ENCODE measurements at places on chromosomes 7 and 10.

- no peak for DNase-seq
These were observed 157.2 kb downstream of the CHRM2 start for GRCh38 chr7:137025469-137026175.

DNA sequence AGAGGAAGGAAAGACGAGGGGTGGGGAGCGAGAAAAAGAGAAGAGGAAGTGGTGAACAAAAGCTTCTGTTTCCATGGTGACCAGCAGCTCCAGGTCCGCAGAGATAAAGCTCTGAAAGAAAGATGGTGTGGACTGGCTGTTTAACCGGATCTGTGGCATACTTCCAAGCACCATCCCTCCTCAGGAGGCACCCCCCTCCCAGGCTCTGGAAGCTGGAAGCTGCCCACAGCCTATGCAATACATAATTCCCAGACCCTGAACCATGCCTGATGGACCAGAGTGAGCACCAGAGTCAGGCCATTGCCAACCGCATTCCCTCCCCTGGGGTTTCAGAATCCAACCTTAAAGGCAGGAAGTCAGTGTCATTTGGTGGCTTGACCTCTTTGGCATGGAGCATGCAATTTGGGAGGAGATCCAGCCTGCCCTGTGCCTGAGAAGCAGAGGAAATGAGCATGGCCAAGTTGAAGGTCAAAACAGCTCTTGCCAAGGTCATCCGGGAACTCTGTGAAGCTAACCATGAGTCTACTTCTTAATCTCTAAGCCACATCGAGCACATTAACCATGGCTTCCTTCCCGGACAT lies 22.2 kb upstream of the CPXM2 start:
- no peak for DNase-seq

DNA sequence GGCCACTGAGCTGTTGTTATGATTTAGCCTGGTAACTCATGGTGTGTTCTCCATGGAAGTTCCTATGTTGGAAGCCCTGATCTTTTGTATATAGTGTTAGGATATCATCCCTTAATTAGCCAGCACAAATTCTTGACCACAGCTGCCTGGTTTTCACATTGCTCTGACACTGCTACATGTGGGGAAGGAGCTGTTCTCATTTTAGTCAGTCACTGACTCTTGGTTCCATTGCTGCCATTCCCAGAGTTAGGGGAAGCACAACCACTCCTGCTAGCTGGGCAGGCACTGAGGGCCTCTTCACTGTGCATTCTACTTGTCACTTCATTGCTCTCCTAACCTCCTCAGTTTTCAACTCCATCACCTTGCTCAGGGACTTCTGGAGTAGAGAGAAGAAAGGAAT lies 98.4 kb upstream of the GJD4 start:
- DNase-seq, result no peak

DNA sequence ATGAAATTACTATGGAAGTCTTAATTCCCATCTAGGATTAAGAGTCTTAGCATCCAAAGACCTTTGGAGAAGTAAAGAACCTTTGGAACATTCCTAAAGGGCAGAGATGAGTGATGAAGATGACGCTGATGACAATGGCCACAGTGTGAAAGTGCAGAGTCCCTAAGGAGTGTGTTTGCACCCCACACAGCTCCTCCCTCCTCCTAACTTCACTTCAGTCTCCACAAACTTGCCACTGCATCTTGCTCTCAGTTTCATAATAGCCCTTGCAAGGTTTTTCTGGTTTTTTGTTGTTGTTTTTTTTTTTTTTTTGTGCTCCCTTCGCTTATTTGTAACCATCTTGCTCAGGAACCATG lies 117.5 kb upstream of the ANLN start:
- DNase-seq, result no peak

DNA sequence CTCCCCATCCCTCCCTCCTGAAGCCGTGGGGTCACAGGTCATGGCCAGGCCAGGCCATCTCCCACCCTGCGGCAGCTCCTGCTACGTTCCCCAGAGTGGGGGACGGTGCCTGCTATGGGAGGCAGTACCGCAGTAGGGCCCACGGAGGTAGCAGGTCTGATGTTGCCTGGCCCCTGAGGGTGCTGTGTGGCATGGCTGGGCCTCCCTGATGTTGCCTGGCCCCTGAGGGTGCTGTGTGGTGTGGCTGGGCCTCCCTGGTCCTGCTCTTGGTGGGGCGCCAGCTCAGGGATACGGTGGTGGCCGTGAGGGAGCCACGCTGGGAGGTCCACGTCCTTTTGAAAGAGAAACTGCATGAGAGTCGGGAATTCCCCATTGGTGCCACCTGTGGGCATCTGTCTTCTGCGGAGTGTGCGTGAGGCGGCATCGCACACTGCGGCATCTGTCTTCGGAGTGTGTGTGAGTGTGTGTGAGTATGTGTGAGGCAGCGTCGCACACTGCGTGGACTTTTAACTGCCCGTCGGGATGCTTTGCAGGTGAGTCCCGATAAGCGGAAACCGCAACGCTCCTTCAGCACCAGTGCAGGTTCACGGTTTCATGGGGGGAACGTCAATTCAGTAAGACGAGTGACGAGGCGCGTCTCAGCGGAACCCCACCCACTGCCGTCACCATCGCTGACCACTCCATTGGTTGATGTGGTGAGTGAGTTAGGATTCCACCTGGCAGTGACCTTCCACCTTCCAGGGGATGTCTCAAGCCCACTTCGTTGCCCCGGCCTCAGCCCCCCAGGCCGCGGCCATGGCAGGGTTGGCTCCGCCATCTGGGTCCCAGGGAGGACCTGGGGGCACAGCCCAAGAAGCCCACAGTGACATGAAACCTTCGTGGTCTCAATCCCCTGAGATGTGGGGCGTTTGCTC lies 51.2 kb upstream of the CFAP46 start:
- no peak for DNase-seq

DNA sequence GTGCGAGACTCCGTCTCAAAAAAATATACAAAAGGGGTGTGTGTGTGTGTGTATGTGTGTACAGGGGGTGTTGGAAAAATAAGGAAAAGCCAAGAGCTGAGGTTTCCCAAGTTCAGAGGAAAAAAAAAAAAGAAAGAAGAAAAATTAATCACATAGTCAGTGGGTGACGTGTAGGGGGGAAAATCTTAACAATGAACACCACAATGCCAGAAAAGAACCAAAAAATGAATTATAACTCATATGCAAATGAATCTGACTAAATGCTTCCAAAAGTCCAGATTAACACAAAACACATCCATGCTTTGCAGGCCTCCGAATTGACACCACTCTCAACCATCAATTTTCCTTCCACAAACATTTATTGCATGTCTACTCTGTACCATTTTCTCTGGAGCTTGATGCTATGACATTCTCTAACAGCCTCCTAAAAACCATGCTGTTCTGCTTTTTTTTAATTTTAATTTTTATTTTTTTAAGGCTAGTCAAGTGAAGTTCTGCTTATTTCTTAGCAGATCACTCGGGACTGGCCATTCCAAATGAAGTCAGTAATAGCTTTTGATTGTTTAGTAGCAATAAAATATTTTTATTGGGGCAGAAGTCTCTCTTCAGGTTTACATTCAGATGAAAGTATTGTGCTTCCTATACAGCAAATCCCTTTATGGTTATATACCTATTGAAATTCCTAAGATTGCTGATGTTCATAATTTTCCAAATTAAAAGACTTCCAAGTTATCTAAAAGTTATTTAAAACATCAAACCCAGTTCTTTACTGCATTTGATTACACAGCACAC lies 133.8 kb downstream of the CNOT4 start:
- no peak for DNase-seq

GRCh38 chr10:132883391-132883881 lies 58.9 kb downstream of the CFAP46 start:
- no peak for DNase-seq

GRCh38 chr10:81570878-81571794 lies 303.9 kb upstream of the NRG3 start:
- no peak for DNase-seq

- no peak for DNase-seq
These were observed 601.1 kb upstream of the FOXK1 start for GRCh38 chr7:4080954-4081353.

DNA sequence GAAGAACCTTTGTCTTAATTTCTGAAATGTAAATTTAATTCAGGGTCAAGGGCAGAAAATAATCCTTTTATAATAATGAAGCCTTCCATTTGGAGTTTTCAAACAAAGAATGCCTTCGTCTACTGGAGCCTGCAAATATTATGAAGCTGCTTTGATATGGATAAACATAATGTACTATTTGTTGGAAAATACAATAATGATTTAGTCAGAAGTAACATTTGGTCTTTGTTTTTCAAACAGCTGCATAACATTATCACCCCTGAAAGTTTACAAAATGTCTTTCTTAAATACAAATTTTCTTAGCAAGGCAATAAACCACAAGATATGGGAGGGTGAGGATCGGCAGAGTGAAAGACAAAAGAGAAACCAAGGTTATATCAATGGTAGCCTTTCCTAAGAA lies 41.5 kb downstream of the TMEM26 start:
- DNase-seq, result no peak

GRCh38 chr10:103545366-103545765 lies 51.9 kb downstream of the NEURL1 start:
- DNase-seq, result no peak

DNA sequence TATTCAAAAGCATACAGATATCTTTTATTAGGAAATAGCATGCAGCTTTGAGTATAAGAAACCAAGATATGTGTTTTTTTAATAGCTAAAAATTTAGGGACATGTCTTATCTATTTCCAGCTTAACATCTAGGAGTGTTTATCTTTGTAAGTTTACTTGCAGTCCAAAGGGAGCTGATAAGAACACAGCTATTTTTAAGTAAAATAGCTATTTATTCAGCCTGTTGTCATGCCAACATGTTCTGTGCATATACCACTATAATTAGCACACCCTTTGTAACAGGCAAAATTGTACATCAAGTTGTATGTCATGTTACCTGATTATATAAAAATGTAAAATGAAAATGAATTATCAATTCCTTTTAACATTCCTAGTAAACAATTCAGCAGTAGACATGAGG lies 29.6 kb downstream of the FAM133B start:
- DNase-seq, result no peak

DNA sequence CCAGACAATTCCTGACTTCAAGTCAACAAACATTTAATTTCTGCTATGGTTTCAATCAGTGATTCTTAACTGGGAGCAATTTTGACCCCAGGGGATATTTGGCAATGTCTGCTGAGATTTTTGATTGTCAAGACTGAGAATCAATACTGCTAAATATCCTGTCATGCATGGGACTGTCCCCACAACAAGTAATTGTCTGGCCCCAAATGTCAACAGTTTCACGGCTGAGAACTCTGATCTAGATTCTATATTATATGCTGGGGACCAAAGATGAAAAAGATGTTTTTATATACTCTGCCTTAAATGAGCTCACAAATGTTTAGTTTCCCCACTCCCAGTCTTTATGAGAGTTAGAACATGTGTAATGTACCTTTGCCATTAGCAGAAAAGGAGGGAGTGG lies 19.2 kb downstream of the ANKRD7 start:
- no peak for DNase-seq

GRCh38 chr7:158529181-158530096 lies 58.2 kb downstream of the PTPRN2 start:
- DNase-seq, result no peak

- no peak for DNase-seq
These were observed 82.4 kb downstream of the NKX6-2 start for GRCh38 chr10:132703419-132704007.

- no peak for DNase-seq
These were observed 67.7 kb downstream of the ZMIZ1 start for GRCh38 chr10:79136236-79137005.

DNA sequence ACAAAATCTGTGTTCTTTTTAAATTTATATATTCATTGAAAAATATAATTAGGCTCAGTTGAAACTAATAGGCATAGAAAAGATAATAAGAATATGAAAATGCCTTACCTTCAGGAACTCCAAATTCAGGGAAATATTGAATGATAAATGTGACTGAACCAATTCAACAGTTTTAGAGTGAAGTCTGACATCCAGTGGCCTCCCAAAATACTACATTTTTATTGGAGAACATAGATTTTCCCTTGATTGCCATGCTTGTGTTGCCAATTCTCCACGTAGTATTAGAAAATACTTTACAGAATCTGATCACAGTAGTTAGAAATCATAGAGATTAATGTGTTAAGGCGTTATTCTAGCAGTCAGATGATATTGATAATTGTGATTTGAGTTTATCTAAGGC lies 1246.7 kb downstream of the GATA3 start:
- no peak for DNase-seq

DNA sequence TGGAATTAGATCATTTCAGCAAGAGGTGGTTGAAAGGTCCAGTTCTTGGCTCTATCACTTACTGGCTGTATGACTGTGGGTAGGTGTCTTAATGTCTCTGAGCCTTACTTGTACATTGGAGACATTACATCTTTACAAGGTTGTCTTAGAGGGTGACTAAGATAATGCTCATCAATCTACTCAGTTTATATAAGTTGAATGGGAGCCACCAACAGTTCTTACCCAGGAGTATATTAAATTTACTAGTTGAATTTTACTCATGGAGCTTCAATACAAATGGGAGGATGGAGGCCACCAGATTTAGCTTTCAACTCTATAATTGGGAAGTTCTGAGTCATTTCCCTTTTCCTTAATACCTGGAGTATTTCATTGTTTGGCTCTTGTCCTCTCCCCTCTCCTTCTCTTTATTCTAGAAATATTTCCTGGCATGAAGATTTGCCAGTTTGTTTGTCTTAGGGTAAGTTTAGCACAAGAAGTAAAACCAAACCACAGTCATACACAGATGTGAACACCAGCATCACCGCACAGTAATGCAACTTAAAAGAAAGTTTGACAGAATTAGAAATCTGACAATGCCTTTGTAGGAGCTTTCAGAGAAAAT lies 222.8 kb downstream of the LRMDA start:
- DNase-seq, result no peak

GRCh38 chr10:35225204-35225603 lies 98.6 kb downstream of the CREM start:
- no peak for DNase-seq

- no peak for DNase-seq
These were observed 13.9 kb upstream of the GDF10 start for GRCh38 chr10:47286116-47286505.

DNA sequence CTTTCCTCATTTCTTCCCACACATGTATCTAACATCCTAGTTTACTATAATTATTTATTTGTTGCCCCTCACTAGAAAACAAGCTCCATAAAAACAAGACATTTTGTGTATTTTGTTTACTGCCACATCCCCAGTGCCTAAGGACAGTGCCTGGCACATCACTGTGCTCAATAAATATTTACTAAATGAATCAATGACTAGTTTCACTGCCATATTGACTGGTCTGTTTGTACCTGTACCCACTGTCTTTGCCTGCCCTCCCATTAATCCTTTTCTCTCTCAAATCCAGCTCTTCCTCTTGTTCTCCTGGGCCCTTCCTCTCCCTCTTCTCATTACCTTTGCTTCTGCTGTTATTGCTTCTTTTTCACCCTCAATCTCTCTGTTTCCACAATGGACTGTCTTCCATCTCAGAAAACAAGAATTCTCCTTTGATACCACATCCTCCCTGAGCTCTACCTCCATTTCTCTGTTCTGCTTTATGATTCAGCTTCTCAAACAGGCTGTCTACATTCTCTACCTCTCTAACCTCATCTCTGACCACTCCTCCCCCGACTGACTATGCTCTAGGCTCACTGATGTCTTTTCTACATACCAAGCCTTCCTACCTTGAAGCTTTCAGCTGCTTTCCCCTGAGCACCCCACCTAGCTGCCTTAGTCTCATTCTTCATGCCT lies 8.3 kb upstream of the FAM133B start:
- no peak for DNase-seq

GRCh38 chr10:93478873-93479272 lies 3.3 kb downstream of the MYOF start:
- no peak for DNase-seq

GRCh38 chr7:1151156-1151555 lies 8.8 kb downstream of the ZFAND2A start:
- DNase-seq, result no peak

- DNase-seq, result no peak
These were observed 28.1 kb downstream of the LRGUK start for GRCh38 chr7:134155206-134155605.
